OCI-LY7 (cell line): ENCODE measurements at places on chromosomes 16 and 17.

DNA sequence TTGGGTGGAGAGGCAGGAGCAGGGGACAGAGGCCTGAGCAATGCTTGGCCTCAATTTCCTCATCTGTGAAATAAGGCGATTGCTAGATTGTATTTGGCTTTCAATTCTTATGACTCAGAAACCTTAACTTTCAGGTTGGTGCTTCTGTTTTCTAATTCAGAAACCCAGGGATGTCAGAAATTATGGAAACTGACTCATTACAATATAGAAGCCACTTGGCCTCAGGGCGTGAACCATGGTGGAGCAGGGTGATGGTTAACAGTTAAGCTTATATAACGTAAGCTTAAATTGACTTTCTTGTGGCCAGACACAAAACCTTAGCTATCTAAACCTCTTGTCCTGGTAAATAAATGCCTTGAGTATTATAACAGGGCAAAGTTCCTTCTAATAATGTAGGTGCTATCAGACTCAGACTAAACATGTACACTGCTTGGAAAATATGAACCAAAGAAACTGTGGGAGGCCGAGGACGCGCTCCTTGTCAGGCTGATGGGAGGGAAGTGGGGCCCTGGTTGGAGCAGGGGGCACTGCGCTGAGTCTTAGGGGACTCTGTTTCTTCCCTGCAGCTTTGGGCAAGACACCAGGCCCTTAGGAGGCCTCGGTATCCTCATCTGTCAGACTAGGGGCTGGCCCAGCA lies 17.1 kb upstream of the SREBF1 start:
- no peak for DNase-seq

GRCh38 chr16:81863630-81864352 lies 84.7 kb downstream of the PLCG2 start:
- DNase-seq: peak; percentile 91

DNA sequence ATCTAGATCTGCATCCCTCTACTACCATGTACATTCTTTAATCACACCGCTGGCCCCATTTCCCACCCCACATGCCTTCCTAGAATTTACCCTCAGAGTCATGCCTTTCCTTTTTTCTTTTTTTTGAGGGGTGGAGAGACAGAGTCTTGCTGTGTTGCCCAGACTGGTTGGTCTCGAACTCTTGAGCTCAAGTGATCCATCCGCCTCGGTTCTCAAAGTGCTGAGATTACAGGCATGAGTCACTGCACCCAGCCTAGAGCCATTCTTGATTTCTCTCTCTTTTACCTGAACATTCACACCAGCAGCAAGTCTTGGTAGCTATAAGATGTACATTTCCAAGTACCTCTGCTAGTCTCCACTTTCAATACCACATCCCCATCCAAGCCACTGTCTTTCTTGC lies 2.1 kb downstream of the PAGR1 start:
- no peak for DNase-seq

DNA sequence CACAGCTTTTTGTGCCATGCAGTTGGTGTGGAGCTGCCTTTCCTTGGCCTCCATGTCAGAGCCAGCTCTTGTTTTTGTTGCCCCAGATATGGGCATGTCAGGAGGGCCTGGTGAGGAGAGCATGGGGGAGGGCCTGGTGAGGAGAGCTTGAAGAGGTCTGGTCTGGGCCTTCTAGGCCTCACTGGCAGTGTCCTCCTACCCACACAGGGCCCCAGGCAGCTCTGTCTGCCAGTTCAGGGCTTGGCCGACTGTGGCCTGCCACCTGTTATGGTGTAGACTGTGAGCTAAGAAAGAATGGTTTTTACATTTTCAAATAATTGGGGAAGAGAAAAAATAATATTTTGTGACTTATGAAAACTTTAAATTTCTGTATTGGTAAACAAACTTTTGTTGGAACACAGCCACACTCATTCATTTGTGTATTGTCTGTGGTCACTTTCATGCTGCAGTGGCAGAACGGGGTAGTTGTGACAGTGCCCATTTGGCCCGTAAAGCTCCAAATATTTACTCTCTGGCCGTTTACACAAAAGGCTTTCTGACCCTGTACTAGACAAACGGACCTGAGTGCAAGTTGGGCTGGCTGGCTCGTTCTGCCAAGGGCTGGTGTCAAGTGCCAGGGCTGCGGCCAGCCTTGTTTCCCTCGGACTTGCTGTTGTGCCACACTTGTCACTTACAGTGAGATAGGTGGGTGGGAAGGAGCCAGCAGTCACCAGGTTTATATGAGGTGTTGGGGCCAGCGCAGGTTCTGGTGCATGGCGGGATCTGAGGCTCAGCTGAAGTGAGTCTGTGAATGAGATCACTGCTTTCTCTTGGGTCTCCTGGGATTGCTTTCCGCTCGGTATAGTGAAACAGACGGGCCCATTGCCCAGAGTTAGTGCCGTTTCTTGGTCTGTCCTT lies 18.2 kb downstream of the PGS1 start:
- no peak for DNase-seq

DNA sequence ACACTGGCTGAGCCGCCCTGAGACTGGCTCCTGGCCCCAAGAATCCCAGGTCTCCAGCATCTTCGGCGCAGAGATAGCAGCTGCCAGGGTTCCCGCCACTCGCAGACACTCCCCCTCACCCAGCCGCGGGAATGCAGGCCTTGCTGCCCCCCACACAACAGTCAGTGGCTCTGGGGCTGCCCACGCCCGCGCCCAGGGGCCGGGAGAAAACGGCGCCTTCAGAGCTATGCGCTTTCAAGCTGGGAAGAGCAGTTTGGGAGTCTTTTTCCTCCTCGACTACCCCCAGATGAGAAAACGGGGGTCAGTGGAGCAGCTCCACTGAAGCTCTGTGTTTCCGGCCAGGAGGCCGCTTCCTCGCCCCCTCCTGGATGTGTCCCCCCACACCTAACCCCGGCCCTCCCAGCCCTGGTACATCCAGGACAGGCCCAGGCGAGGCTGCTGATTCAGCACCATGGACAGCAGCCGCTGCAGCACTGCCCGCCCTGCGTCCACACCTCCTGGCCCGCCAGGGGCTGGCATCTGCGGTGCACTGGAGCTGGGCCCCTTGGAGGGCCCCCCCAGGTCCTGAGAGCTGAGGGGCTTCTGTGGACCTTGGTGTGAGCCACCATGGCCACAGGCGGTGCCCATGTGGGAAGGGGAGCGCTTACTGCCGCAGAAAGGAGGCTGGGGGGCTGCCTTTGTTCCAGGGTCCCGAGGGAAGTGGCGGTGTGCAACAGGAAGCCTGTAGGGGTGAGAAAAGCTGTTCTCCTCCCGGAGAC lies 35.7 kb downstream of the CACNA1H start:
- peak; percentile 41 for DNase-seq

- no peak for DNase-seq
Measured at GRCh38 chr17:76137001-76137350, 4.1 kb downstream of the FOXJ1 start.

DNA sequence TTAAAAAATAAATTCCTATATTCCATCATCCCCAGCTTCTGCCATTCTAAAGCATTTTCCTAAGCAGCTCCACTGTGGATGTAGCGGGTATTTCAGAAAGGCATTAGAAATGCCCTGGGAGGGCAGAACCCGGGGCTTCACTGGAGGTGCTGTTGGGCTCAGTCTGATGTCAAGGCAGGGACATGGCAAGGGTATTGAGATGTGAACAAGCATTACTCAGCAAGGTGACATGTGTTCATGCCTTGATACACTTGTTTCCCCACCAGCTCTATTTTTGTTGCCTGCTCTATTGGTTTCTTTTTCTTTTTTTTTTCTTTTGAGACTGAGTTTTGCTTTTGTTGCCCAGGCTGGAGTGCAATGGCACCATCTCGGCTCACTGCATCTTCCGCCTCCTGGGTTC lies 35.7 kb downstream of the ABCC1 start:
- no peak for DNase-seq

GRCh38 chr16:77509796-77510195 lies 75.0 kb upstream of the ADAMTS18 start:
- DNase-seq: no peak

GRCh38 chr16:12546918-12547607 lies 256.6 kb downstream of the CPPED1 start:
- peak; percentile 86 for DNase-seq

DNA sequence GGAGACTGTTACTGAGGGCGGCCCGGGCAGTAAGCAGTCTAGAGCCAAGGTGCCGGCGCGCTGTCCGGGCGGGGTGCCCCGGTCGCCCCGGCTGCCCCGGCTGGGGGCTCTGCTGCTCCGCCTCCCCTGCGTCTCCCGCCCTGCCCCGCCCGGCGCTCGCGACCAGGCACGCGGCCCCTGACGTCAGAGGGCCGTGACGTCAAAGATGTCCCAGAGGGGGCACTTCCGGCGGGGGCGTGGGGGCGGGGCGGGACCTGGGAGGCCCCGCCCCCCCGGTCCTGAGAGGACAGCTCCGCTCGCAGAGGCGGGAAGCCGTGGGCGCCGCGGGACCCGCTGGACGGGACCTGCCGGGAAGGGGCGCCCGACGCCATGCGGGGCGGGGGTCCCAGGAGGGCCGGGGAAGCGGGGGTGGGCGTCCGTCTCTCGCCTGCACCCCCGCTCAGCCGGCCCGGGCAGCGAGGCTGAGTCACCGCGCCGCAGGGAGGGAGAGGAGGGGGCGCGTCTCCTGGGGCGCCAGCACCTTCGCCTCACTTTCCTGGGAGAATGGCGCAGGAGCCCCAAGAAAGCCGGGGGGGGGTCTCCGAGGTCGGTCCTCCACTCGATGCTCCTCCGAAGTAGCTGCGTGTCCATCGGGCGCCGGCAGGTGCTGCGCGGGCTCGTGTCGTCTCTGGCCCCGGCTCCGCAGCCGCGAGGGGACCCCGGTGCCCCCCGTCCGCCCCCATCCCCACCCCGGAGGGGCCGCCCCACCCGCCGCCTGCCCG lies 4.4 kb upstream of the HIC1 start:
- DNase-seq: peak; percentile 37

DNA sequence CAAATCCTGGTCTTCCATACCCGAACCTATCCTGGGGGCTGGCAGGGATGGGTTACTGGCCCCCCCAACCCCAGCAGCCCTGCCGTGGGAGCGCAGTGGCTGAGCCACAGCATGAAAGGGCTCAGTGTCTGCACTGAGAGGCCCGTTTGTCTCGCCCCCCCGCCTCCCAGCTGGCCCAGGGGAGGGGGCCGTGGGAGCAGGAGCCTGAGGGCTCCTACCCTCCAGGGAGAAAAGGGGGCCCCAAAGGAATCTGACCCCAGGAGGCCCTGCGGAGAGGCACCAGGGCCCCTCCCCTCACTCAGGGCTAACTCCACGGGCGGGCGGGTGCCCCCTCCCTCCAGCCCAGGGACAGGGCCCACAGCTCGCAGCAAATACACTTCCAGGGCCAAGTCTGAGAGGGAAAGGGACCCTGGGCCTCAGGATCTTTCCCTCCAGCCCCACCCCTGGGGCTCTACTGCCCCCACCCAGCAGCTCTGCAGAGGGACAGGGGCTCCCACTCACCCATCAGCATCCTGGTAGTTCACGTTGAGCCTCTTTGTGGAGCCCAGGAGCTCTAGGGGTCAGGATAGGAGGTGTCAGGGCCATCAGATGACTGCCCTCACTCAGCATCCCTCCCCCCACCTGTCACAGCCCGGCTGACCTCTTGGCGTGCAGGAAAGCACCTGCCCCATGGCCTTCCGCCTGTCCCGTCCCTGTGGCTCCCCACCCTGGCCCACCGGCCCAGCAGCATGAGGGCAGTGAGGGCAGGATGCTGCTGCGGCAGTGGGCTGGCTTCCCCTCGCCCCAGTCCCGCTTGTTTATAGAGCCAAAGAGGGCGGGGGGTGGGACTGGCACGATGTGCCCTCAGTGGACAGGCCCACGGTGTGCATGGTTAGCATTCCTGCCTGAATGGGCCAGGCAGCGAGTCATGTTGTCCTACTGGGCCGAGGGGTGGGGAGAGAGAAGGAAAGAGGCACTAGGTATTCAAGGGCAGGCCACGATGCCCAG lies 7.3 kb downstream of the CASKIN2 start:
- DNase-seq: no peak

GRCh38 chr17:48529683-48530009 lies 1.2 kb downstream of the HOXB1 start:
- DNase-seq: no peak

- no peak for DNase-seq
Measured at GRCh38 chr17:6603744-6604325, 36.7 kb downstream of the KIAA0753 start.

GRCh38 chr16:86342161-86342834 lies 168.0 kb upstream of the FOXF1 start:
- no peak for DNase-seq

DNA sequence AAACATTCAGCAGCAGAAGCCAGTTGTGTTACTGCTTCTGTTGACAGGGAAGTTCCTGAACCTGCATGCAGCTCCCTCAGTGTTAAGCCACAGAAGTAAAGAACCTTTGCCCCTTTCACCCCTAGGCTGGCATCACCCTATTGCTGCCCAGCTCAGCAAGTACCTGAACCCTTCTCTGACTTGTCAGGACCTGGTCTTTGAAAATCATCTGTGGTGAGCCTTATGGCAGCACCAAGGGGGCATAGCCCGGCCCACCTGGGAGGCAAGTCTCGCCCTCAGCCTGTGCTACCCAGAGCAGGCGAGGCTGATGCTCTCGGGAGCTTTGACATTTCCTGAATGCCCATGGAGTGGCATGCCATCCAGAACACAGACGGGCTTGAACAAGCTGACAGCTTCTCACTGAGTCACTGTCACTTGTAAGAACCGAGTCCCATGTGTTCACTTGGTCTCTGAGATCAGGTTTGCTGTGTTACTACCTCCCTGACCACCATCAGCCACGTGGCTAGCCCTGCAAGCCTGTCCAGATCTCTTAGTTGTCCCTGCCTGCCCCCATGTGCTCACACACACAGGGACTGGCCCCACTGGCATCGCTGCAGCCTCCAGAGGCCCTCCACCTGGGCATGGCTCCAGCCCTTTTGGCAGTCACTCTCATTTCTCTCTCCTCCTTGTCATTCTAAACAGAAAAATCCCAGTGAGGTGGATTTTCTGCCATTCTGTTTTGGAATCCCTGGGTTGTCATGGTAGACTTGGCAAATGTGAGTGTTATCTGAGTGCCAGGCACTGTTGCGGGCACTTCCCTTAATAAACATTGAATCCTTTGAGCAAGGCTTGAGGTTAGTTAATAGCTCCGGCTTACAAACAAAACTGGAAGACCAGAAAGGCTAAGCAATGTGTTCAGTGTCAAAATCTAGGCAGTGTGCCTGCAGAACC lies 2.9 kb upstream of the CARMIL2 start:
- DNase-seq: no peak

DNA sequence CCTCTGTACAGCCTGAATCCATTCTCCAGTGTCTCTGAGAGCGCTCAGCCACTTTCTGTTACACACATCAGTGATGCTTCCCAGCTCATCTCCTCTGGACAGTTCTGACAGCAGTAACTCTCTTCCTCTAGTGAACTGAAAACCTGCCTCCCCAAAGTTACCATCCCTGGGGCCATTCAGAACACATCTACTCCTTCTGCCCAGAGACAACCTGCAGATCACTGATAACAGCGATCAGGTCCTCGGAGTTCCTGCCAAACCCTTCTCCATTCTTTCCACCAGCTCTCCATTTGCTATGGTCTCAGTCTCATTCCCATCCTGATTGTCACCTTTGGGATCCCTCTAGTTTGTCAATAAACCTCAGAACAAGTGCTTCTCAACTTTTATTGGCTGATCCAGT lies 7.3 kb downstream of the ZZEF1 start:
- DNase-seq: no peak

DNA sequence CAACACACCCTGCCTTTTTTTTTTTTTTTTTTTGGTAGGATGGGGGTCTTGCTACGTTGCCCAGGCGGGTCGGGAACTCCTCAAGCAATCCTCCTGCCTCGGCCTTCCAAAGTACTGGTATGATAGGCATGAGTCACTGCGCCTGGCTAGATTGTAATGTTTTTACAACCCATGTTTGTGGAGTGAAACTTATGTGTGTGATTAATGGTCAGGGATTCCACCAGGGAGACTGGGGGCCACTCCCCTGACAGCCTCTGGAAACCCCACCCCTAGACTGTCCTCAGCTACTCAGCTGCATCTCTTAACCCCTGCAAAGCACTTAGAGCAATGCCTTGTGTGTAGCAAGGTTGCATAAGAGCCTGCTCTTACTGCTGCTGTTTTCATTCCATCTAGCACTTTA lies 220.5 kb downstream of the PARN start:
- DNase-seq: no peak
